ENCODE measurements at places on chromosomes 6 and 20.

- no peak for DNase-seq
Measured at GRCh38 chr6:1993042-1993441, 252.4 kb downstream of the GMDS start.

GRCh38 chr20:2416541-2417212, 36.0 kb downstream of the TGM6 start:
- no peak for DNase-seq

- no peak for DNase-seq
Measured at GRCh38 chr6:114537977-114538376, 195.2 kb upstream of the HS3ST5 start.

DNA sequence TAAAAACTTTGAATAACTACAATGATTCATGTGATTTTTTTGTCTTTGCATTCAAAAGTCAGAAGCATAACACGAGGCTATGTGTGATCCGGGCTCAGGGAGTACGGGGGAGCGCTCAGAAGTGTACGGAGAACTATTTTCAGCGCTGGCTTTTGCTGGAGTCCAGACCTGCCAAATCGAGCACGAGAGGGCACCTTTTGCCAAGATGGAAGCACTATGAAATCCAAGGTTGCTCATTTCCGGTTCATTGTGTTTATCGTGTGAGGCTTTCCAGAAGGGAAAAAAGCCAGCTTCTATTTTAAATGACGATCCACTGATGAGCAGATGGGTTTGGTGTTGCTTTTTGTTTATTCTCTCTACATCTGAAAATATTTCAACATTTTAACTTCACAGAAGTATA, 11.3 kb downstream of the RAMACL start:
- DNase-seq = no peak

DNA sequence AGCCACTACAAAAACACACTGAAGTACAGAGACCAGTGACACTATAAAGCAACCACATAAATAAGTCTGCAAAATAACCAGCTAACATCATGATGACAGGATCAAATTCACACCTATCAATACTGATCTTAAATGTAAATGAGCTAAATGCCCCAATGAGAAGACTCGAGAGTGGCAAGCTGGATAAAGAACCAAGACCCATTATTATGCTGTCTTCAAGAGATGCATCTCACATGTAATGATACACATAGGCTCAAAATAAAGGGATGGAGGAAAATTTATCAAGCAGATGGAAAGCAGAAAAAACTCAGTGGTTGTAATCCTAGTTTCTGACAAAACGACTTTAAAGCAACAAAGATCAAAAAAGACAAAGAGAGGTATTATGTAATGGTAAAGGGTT, 138.1 kb upstream of the PLN start:
- DNase-seq = no peak

DNA sequence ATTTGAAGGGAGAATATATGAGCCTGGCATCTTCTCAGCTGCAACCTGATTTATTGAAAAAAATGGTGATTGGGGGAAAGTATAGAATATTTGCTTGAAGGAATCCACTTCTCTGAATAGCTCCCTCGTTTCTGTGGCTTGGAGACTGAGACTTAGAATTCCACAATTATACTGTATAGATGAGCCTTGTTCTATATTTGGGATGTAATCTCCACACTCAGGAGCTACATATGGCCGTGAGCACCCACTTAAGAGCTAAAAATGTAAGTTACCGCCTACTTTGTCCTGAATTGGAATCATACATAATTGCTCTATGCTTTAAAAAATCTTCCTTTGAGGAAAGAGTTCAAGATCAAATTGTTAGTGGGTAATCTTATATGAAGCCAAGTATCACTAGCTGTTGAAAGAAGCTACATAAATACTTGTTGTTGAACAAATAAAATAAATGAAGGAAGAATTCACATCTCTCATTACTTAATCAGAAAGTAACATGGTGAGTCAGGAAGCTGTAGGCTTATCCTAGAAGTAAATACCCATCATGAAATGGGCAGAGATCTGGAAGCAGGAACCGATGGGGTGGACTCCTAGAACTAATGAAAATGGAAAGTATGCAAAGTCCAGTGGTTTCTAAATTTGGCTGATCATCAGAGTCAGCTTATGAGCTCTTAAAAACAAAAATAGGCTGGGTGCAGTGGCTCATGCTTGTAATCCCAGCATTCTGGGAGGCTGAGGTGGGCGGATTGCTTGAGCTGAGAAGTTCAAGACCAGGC, 254.3 kb downstream of the SOX4 start:
- no peak for DNase-seq

DNA sequence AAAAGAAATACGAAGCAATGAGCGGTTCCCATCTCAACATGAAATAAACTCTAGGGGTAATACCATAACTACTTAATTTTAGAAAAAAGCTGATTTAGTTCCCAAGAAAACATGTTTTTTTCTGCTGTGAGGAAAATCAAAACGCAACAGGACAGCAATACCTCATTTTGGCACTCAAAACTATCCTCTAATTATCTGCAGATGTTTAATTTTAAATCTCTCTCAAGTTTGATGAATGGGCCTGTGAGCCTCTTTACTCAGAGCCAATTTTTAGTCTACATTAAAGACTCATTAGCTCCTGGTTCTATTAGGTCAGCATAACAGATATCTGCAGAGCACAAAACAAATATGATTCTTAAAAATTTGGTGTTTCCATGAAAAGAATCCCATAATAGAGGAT, 28.1 kb downstream of the RNF24 start:
- DNase-seq = no peak

- DNase-seq = no peak
Measured at GRCh38 chr20:58647162-58647795, 3.8 kb upstream of the STX16 start.

GRCh38 chr6:132246632-132247270, 154.5 kb downstream of the MOXD1 start:
- DNase-seq = no peak

DNA sequence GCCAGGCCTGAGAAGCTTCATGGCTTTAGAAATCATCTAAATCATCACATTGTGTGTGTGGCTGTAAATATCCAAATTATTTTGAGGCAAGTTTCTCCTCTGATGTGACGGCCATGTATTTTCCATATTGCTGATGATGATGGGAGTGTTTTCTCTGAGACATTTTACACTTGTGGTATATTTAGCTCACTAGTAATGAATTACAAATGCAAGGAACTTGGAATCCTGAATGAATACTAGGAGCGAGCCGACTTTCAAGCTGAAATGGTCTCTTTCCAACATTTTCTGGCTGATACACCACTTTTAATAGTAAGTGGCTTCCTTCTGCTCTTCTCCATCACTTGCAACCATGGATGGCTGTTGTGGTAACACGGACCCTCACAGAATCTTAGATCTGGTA, 41.3 kb downstream of the UTRN start:
- DNase-seq = no peak

GRCh38 chr6:15893556-15894253, 230.9 kb upstream of the DTNBP1 start:
- DNase-seq = no peak

DNA sequence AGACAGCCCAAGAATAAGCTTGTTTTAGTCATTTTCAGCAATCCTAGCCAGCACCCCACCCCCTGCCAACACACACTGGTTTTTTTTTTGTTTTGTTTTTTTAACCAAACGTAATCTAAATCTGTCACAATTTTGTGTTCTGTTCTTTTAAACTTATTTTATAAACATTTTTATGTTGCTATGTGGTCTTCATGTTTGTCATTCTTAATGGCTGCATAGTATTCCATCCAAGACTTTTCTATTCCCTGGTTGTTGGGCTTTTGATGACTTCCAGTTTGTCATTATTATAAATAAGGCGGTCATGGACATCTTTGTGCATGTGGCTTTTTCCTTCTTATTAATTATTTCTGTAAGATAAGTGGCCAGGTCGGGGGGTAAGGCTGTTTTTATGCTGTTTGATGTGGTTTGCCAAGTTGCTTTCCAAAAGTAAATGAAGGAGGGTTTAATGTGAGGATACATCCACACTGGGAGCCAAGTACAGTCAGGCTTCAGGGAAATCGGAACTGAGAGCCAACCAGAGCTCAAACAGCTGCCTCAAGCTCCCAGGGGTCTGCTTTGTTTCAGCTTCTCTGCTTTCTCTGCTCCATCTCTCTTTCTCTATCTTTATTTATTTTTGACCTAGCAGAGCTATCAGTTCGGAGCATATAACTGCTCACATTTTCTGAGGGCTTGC, 125.8 kb downstream of the VEGFA start:
- no peak for DNase-seq

GRCh38 chr6:39048481-39049399, at the start of gene GLP1R:
Gene GLP1R, plus strand, starts transcription at chr6:39048781. Its CDS starts 60 bp downstream, at chr6:39048841.
- DNase-seq = no peak

GRCh38 chr20:37987602-37988290, 45.5 kb downstream of the TTI1 start:
- DNase-seq = no peak

GRCh38 chr6:12163149-12163548, 127.0 kb upstream of the EDN1 start:
- DNase-seq = no peak

DNA sequence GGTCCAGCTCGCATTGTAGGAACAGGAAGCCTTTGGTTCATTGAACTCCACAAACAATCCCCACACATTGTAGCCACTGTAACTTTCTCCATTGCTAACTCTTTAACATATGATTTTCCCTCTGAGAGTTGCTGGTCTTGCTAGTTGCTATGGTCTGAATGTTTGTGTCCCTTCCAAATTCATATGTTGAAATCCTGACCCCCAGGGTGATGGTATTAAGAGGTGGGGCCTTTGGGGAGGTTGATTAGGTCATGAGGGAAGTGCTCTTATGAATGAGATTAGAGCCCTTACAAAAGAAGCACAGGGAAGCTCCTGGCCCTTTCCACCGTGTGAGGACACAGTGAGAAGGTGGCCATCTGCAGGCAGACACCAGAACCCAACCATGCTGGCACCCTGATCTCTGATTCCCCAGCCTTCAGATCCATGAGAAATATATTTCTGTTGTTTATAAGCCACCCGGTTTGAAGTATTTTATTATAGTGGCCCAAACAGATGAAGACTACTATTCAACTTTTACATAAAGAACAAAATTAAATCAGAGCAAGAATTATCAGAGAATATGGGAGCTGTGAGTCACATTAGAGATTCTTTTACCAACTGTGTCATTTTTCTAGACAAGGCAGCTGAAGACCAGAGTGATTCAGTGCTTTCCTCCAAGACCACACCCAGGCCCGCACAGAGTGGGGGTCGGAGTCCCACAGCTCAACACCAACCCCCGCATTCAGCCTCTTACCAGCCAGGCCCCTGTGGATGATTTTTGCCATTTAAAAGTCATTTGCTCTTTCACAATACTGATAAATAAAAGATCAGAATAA, 143.0 kb downstream of the SAMD5 start:
- DNase-seq = no peak

DNA sequence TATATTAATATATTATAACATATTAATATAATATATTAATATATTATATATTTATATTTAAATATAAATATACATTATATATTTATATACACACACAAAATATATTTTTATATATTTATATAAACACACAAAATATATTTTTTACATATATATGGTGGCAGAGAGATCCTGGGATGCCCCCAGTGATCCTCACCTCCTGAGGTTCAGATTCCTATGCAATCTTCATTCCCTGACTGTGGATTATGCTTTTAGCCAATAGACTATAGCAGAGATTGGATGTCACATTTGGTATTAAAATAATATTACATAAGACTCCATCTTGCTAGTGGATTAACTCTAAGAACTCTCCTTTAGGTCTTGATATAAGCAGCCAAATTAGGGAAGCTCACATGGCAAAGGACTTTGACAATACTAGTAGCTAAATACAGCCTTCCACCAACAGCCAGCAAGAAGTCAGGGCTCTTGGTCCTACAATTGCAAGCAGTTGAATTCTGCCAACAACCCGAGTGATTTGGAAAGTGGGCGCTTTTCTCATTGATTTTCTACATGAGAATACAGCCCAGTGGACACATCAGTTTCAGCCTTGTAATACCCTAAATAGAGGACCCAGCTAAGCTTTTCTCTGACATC, 681.0 kb downstream of the C6orf118 start:
- no peak for DNase-seq

- no peak for DNase-seq
Measured at GRCh38 chr20:41150664-41151063, 13.3 kb downstream of the PLCG1 start.

DNA sequence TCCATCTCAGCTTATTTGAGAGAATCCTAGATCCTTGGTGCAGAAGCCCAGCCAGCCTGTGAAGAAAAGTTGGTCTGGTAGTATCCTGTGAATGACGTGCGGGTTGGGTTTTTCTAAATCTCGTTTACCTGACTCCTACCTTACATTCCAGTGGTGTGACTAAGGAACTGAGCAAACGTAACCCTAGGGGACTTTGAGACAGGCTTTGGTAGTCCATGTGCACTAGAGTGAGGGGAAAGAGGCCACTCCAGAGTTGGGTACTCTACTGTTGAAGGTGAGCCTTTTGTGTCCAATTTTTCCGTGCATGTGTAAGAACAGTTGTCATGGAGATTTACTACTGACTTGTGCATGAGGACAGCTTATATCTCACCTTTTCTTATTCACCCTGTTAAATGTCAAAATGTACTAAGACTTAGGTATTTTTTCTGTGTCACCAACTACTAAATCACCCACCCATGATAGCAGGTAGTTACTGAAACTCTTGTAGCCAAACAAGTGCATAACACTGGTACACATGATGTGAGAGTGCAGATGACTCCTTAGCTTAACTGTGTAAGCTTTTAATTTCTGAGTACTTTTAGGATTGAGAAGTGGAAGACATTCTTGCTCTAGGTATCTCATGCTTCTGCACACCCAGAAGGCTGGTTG, 26.3 kb upstream of the PLCG1 start:
- no peak for DNase-seq

DNA sequence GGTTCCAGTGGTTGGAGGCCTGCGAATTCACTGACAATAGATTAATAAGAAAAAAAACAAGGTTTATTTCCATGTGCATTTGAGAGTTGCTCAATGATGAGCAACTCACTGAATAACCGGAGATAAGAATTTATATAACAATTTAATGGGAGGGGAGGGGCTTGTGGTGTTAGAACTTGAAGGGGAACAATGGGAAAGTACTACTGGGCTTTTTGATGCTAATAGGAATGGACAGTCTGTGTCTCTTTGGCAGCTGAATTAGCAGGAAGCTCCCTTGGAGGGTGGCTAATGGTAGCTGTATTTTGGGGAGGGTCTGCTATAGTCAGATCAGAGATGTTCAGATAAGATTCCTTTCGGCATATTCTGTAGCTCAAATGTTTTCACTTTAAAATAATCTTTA, 62.4 kb upstream of the GMDS start:
- DNase-seq = no peak

- no peak for DNase-seq
Measured at GRCh38 chr6:37230104-37230503, 27.5 kb upstream of the TBC1D22B start.

All from brain pericyte (primary cell).